Caudate nucleus (tissue), 63 donors: ENCODE measurements at places on chromosomes 3 and 15.

DNA sequence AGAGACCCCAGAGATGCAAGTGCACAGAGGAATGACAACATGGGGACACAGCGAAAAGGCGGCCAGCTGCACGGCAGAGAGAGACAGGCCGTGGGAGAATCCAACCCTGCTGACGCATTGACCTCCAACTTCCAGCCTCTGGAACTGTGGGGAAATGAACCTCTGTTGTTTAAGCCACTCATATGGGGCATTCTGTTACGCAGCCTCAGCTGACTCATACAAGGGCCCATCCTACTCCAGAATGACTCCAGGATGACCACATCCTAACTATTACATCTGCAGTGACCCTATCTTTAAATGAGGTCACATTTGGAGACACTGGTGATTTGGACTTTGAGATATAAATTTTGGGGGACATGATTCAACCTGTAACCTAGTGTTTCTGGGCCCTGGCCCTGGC is 44.0 kb downstream of the KLF15 start:
- no peak for DNase-seq

DNA sequence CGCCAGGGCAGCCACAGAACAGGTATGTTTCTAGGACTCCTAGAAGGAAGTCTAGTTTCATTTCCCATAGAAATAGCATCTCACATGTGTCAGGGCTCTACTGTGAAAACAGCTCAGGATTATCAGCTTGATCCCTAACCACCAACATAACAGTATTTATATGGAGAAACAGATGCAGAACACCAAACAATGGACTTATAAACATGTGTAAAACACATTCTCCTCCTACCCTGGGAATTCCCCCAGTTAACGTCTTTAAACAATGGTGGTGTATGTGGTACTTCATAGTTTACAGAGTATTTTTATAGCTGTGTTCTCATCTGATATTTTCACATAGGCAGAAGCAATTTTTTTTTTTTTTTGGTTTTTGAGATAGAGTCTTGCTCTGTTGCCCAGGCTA is 9.7 kb downstream of the TNFSF10 start:
- DNase-seq, result no peak

DNA sequence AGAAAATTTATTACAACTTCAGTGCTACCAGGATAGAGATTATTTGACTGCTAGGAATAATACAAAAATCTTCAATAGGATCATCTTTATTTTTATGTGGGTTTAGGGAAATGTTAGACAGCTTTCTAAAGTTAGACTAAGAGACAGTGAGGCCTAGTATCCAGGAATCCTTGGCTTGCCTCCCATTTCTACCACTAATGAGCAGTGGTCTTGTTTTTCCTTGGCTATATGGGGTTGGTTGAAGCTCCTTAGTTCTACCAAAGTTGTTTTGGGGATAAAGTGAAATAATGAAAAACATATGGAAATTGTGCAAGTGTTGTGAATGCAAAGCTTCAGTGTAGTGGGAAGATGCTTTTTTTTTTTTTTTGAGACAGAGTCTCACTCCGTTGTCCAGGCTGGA is 16.8 kb downstream of the AP4E1 start:
- no peak for DNase-seq

- no peak for DNase-seq
These were observed 121.8 kb downstream of the CTNNB1 start for GRCh38 chr3:41320953-41321641.
